ENCODE measurements at places on chromosomes 12 and 14.

- no peak for DNase-seq
Measured at GRCh38 chr12:46404225-46404631, 31.7 kb upstream of the SLC38A2 start.

DNA sequence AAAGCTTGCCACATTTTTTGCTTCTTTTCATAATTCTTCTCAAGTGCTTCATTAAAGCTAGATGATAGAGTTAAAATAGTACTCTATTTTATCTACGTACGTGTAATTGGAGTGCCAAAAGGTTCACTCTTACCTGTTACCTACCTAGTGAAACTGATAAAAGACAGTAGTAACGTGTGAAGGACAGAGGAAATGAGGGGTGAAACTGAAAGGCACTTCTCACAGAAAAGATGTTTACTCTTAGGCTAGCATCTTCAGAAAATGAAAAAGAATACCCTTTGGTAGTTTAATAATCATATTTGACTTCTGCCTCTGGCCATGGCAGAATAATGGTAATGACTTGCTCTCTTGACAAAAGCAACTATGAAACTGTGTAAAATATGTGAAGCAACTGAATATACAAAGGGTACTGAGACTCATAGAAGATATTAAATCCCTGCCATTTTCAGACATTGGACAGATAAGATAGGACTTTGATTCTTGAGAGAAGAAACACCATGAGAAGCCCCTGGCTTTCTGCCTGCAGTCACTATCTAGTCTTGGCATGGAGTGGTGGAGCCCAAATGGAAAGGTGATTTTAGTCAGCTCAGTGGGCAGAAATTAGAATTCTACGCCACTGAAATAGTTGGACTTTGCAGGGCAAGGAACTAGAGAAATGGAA is 6.3 kb upstream of the EVL start:
- no peak for DNase-seq

DNA sequence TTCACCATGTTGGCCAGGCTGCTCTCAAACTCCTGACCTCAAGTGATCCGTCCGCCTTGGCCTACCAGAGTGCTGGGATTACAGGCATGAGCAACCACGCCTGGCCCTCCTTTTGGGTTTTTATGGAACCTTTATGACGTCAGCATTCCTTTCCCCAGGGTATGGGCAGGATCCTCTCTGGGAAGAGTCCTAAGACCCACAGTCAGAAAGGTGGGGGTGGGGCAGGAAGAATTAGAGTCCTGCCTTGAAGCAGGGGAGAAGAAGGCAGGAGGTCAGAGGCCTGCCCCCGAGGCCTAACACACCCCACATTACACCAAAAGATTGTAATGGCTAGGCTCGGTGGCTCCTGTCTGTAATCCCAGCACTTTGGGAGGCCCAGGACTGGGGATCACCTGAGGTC is 30.8 kb upstream of the CDK17 start:
- DNase-seq = no peak

GRCh38 chr12:123519141-123520001 is 14.1 kb downstream of the RILPL1 start:
- no peak for DNase-seq

- no peak for DNase-seq
Measured at GRCh38 chr12:10771132-10771733, 31.2 kb downstream of the TAS2R7 start.

DNA sequence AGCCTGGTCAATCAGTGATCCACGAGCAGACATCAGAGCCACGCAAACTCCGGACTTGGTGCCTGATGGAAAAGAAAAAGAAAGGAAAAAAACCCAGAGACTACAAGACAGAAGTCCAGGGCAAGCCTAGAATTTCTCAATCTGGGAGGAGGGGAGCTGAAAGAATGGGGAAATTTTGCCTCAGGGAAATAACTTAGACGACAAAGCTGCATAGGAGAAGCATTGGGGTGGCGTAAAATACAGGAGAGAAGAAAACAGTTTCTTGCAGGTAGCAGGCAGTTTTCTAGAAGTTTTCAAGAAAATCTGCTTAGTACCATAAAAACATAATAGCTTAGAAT is 2.6 kb upstream of the SLC11A2 start:
- no peak for DNase-seq

DNA sequence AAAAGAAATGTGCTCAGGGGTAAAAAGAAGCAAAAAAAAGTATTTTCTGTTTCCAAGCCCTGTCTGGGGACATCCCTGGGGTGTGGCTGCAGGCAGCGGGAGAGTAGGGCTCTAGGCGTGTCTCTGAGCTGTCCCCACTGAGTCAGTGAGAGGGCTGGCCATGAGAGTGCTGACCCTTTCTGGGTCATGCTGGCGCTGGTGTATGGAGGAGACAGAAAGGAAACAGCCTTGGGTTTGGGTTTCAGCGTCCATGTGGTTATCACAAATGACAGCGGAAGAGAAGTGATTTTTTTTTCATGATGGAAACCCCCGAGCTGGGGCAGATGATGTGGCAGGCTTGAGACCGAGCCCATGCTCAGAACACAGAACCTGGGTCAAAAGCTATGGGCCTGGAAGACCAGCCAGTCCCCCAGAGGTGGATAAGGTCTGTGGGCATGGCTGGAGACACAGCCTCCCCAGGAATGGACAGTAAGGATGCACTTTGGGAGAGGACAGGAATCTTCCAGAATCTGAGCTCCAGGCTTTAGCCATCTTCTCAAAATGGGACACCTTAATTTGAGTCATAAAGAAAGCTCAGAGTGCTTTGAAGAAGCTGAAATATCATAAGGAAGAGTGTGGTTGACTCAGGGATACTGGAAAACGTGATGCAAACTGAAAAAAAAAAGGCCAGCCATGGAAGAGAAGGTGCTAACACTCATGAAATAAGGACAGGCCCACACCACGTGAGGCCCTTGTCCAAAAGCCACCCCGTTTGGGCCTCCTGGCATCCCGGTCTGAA is 36.2 kb downstream of the SYNE3 start:
- DNase-seq = peak; percentile 16
